C1 segment of cervical spinal cord (tissue), 14 donors: ENCODE measurements at places on chromosomes 12 and 14.

DNA sequence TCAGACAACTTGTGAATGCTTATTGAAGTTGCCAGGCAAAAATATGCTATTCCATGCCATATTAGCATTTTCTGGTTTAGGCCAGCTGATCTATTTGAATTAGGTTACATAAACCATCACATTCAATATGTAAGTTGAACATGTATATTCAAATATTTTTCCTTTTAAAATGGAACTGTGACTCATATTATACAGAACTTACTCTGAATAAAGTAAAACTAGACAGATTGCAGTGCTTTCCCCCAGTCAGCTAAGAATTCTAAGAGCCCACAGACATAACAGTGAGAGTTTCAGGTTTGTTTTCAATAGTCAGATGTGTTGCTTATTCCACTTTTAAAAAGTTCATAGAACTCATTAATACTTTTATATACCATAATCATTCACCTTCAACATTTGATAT is 119.8 kb downstream of the MGST1 start:
- DNase-seq = no peak

GRCh38 chr14:20772650-20773049 is 4.4 kb downstream of the EDDM3B start:
- DNase-seq = no peak

- peak; percentile 60 for DNase-seq
Observed at GRCh38 chr12:31591380-31591901, 505 bp upstream of the DENND5B start.

DNA sequence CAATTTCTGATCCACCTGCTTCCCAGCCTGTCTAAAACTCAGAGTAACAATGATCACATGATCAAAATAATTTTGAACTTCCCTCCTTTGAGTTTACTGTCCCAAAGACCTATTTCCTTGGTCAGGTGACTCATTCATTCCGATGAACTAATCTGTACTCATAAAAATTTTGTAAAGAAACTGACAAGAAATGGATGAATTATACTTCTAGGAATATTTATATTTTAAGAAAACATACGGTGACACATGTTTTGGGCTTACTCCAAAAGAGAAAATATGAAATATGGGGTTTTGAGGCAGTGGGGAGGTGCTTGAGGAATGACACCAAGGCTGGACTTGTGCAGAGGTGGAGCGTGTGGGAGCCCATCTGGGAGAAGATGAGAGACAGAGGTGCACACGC is 42.0 kb downstream of the GUCY2C start:
- DNase-seq = no peak

GRCh38 chr12:114678718-114679117 is 5.3 kb downstream of the TBX3 start:
- no peak for DNase-seq

DNA sequence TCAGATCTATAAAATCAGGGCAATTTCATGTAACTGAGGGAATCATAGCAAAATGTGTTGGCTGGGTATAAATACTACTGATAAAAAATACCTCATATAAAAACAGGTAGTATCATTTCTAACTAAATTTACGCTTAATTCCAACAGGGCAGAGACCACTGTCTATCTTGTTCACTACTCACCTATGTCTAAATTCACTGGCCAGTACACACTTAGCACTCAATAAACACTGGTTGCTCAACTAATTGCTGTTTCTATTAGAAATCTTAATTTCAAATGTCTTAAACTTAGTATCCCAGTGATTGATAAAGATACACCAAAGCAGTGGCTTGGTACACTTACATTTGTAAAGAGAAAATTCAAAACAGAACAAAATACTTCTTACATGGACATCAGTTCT is 55.6 kb downstream of the HNRNPC start:
- DNase-seq = no peak

DNA sequence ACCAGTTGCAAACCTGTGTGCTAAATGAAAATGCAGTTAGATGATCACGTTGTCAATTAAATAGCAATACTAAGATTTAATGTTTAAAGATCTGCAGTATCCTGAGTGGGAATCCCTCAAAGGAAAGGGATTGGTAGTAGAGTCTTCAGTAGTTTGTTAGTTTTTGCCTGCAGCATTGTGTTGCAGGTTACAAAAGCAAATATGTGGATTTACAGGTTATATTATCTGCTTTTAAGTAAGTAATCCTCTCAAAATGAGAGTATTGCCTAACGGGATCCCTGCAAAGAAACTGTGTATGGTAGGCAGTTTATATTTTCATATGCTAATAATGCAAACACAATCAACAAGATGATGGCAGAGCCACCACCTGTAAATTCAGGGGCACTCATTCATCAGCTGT is 72.2 kb upstream of the OSBPL8 start:
- no peak for DNase-seq

- no peak for DNase-seq
Observed at GRCh38 chr14:75286313-75286712, 7.7 kb downstream of the FOS start.
